Testis (tissue), 5 donors: ENCODE measurements at places on chromosomes 2 and 18. TPM values are rescaled to one million over a fixed set of nuclear protein-coding genes. Genes with fewer than 3 reads are reported as not detected.

DNA sequence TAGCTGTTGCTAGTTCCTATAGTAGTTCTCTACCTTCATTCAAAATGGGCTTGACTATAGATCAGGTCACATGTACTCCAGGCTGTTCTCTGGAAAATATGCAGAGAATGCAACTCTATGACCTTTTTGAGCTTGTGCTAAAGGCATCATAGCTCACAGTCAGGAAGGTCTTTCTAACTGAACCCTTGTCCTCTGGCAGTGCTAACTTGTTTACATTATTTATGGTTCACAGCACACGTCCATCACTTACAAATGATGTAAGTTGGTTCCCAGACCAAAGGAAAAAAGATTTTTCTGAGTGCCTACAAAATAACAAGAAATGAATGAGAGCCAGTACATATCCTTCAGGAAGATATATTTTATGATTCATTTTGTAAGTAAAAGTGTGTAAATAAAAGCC lies 236.1 kb downstream of the GCA start:
- no peaks in the 10 kb centered on the region for H3K36me3 ChIP-seq
- no peaks in the 10 kb centered on the region for H3K4me1 ChIP-seq
- H3K27me3 ChIP-seq, result no peaks in the 10 kb centered on the region
- DNase-seq, result no peak

- H3K27me3 ChIP-seq, result peaks cover 2% of the 10 kb centered on the region
- H3K4me3 ChIP-seq, result no peak overlapping the region
- no peaks in the 10 kb centered on the region for H3K36me3 ChIP-seq
Observed at GRCh38 chr2:29920130-29920577, 1.2 kb downstream of the ALK start.

DSG1 gene
- polyA plus RNA-seq, result 5.4 TPM

REEP1 gene
- 112 TPM for polyA plus RNA-seq

GYPC gene
- polyA plus RNA-seq, result 40.2 TPM
